ENCODE measurements at places on chromosomes 1 and 21. TPM values are rescaled to one million over a fixed set of nuclear protein-coding genes. Genes with fewer than 3 reads are reported as not detected.

TMPRSS15 gene
- not detected for total RNA-seq

- no peak overlapping the region for H3K4me3 ChIP-seq
- DNase-seq = no peak
- no peaks in the 10 kb centered on the region for H3K27me3 ChIP-seq
- no peaks in the 10 kb centered on the region for H3K4me1 ChIP-seq
- H3K36me3 ChIP-seq = no peaks in the 10 kb centered on the region
- H3K27ac ChIP-seq = no peak overlapping the region
These were observed 68.2 kb upstream of the COL24A1 start for GRCh38 chr1:86224651-86225310.

DNA sequence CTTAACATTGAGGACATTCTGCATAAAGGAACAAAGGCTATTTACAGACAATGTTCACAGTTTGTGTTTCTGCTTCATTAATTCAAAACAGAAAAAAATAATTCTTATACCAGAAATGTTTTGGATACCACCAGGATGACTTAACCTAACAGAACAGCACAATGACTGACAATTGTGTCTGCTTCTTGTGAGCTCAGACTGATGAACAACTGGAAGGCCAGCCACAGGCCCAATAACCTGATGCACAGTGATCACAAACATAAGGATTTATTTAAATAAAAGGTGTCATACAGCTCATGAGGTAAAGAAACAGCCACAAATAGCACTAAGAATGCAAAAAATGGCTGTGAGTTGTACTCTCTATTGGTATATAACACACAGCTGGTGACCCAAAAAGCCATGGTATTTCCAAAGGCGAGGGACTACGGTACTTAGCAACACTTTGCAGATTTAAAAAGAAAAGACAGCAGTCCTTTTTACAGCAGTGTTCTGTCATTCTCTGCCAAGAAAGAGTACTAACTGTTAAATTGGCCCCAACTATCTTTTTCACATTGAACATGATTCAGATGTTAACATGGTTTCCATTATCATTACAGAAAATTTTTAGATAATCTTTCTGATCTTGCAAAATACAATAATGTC is 32.1 kb upstream of the DDAH1 start:
- H3K27me3 ChIP-seq = no peaks in the 10 kb centered on the region
- H3K36me3 ChIP-seq = no peaks in the 10 kb centered on the region
- no peak for DNase-seq
- no peaks in the 10 kb centered on the region for H3K4me1 ChIP-seq
- H3K27ac ChIP-seq = no peak overlapping the region
- no peak overlapping the region for H3K4me3 ChIP-seq

DNA sequence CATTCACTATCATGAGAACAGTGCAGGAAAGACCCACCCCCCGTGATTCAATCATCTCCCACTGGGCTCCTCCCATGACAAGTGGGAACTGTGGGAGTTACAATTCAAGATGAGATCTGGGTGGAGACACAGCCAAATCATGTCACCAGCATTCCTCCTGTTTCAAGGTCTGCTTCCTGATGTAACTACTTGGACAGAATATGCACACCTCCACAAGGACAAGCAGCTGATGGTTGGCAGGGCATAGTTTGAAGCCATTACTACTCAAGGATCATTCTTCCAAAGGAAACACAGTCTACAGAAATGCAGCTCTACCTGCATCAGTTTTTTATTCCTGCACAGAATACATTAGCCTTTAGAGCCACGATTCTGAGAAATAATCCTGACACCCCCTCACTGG is 28.5 kb upstream of the RNF2 start:
- H3K27ac ChIP-seq = no peak overlapping the region
- no peaks in the 10 kb centered on the region for H3K27me3 ChIP-seq
- no peaks in the 10 kb centered on the region for H3K4me1 ChIP-seq

- H3K4me1 ChIP-seq = no peaks in the 10 kb centered on the region
- no peak overlapping the region for H3K4me3 ChIP-seq
- H3K27ac ChIP-seq = no peak overlapping the region
- H3K27me3 ChIP-seq = no peaks in the 10 kb centered on the region
- H3K36me3 ChIP-seq = no peaks in the 10 kb centered on the region
- no peak for DNase-seq
These were observed 6.1 kb upstream of the NPHP4 start for GRCh38 chr1:5998051-5998905.
